Dorsolateral prefrontal cortex (tissue), 122 donors: ENCODE measurements at places on chromosomes 5 and 9. TPM values are rescaled to one million over a fixed set of nuclear protein-coding genes. Genes with fewer than 3 reads are reported as not detected.

The MROH2B gene
- total RNA-seq, result not detected

The INPP5E gene
- 19.8 TPM for total RNA-seq

The LCN9 gene
- not detected for total RNA-seq

The RBM22 gene
- total RNA-seq, result 50.4 TPM

The FOXI1 gene
- not detected for total RNA-seq

The ZCCHC10 gene
- total RNA-seq, result 13.1 TPM

The LCP2 gene
- total RNA-seq, result 11.6 TPM

The RANBP17 gene
- total RNA-seq, result 18.0 TPM

The ZCCHC9 gene
- total RNA-seq, result 12.8 TPM

The STC2 gene
- total RNA-seq, result 4.0 TPM

The BNC2 gene
- total RNA-seq, result 5.2 TPM

The FGF1 gene
- 205 TPM for total RNA-seq

The PKD2L2 gene
- not detected for total RNA-seq

The TMEM174 gene
- total RNA-seq, result not detected

The TMEM252 gene
- total RNA-seq, result not detected

The OLFML2A gene
- 4.1 TPM for total RNA-seq

The NUTM2G gene
- total RNA-seq, result not detected

The RBM18 gene
- total RNA-seq, result 38.4 TPM

The QRFP gene
- not detected for total RNA-seq

The ZNF454 gene
- 9.6 TPM for total RNA-seq

The PCDHGB3 gene
- total RNA-seq, result 9.1 TPM

The FCN2 gene
- total RNA-seq, result not detected

The RGMB gene
- total RNA-seq, result 40.0 TPM

The HBEGF gene
- 10.0 TPM for total RNA-seq

The ECM2 gene
- 2.1 TPM for total RNA-seq

The CARD6 gene
- 1.1 TPM for total RNA-seq

The FOXD4 gene
- total RNA-seq, result 0.89 TPM

The TLE1 gene
- total RNA-seq, result 27.3 TPM

The LECT2 gene
- total RNA-seq, result not detected

The PLAC8L1 gene
- total RNA-seq, result 4.6 TPM

The DMRT2 gene
- total RNA-seq, result 4.2 TPM

The HSD17B3 gene
- total RNA-seq, result 4.4 TPM

The DRD1 gene
- 10.5 TPM for total RNA-seq

The BTNL9 gene
- total RNA-seq, result 17.9 TPM

The DIRAS2 gene
- 233 TPM for total RNA-seq

The HAVCR2 gene
- total RNA-seq, result 6.8 TPM

The CSNK1G3 gene
- 52.1 TPM for total RNA-seq

The SSNA1 gene
- 50.9 TPM for total RNA-seq

The TNC gene
- total RNA-seq, result 3.6 TPM

The UQCRQ gene
- total RNA-seq, result 345 TPM

The JAK2 gene
- 15.3 TPM for total RNA-seq
